ENCODE measurements at places on chromosomes 13 and 19.

DNA sequence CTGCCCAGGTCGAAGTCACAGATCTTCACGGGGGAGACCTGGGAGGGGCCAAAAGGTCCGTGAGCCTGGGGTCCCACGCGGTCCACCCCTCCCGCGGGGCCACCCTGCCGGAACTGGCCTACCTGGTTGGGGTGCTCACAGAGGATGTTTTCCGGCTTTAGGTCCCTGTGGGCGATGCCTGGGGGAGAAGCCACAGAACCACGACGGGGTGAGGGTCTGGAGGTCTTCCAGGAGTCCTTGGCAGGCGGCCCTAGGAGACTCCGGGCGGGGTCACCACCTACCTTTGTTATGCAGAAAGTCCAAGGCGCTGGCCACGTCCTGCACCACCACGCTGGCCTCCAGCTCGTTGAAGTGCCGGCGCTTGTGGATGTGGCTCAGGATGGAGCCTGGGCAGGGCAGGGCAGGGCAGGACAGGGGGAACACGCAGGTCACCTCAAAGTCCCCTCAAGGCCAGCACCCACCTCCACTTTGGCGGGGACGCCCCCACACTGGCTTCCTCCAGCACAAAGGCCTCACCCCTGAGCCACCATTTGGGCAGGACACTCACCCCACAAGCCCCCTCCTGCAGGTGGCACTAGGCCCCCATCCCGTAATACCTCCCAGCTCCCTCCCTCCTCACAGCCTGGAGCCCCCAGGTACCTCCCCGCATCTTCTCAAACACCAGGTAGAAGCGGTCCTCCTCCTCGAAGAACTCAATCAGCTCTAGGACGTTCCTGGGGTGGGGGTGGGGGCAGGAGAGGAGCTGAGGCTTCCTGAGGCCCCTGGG lies 8.4 kb downstream of the MKNK2 start:
- ATAC-seq, result no peak

DNA sequence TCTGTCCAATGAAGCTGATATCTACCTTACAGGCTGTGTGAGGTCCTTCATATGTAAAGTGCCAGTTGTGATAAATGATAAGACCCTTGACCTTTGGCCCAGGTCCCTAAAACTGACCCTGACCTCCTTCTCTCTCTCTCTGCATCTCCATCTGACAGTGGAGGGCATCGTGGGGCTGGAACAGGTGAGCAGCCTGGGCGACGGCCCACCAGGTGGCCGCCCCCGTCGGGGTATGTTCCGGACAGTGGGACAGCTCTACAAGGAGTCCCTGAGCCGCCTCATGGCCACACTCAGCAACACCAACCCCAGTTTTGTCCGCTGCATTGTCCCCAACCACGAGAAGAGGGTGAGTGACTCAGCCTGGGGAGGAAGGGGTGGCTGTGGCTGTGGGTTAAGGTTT lies 53.7 kb downstream of the MYH14 start:
- ATAC-seq, result no peak

GRCh38 chr19:58499021-58499927 lies 12.5 kb downstream of the SLC27A5 start:
- peak; percentile 100 for ATAC-seq

DNA sequence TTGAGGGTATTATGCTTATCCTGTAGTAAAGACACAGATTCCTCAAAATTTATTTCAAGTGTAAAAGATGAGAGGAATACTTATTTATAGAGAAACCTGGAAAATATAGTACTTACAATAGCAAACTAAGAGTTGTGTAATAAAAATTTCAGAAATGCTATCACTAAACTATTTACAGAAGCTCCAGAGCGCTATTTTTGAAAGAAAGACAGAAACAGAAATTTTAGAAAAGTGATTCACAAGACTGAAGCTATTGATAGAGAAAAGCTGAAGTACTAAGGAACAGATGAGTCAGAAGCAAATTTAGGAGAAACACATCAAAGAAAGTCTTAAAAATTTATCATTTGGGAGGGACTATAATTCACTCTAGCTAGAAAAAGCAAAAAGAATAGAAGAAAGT lies 1174.2 kb downstream of the DIAPH3 start:
- no peak for ATAC-seq

GRCh38 chr13:91050970-91051369 lies 296.5 kb upstream of the MIR17HG start:
- ATAC-seq, result no peak

GRCh38 chr13:64740493-64740892 lies 2489.6 kb downstream of the PCDH9 start:
- ATAC-seq, result no peak

GRCh38 chr13:40983259-40983658 lies 35.9 kb downstream of the ELF1 start:
- ATAC-seq, result no peak

- ATAC-seq, result no peak
Measured at GRCh38 chr19:38464421-38465082, 31.1 kb downstream of the RYR1 start.

DNA sequence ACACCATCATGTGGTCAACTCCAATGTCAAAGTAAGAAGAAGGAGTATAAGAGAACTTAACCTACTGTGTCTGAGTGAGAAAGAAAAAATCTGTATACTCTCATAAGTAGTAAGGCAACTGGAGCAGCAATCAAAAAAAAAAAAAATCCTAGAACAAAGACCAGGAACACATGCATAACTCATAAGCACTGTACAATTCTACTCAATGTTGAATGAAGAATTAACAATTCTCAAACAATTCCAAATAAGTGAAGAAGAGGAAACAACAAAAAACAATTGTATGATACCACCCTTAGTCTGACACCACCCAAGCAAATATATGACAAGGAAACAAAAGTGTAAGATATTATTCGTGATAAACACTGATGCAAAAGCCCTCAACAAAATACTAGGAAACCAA lies 24.6 kb downstream of the ZNF160 start:
- ATAC-seq, result no peak

- no peak for ATAC-seq
Measured at GRCh38 chr13:28533125-28533436, 38.2 kb upstream of the FLT1 start.

DNA sequence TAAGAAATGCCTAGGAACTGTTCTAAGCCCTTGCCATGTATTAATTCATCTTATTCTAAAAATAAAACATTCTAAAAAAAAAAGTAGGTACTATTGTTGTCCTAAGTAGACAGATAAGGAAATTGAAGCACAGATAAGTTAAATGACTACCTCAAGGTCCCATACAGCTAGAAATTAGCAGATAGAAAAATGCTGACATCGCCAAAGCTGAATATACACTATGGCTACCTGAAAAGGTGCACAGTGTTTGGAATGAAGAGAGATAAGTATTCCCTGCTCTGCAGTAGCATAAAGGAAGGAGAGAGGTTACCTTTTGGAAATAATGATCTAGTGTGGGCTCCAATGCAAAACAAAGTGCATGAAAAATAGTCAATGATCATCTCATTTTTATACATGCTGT lies 65.3 kb downstream of the DCT start:
- ATAC-seq, result no peak

- ATAC-seq, result no peak
Measured at GRCh38 chr13:42035905-42036521, 12.4 kb upstream of the DGKH start.

DNA sequence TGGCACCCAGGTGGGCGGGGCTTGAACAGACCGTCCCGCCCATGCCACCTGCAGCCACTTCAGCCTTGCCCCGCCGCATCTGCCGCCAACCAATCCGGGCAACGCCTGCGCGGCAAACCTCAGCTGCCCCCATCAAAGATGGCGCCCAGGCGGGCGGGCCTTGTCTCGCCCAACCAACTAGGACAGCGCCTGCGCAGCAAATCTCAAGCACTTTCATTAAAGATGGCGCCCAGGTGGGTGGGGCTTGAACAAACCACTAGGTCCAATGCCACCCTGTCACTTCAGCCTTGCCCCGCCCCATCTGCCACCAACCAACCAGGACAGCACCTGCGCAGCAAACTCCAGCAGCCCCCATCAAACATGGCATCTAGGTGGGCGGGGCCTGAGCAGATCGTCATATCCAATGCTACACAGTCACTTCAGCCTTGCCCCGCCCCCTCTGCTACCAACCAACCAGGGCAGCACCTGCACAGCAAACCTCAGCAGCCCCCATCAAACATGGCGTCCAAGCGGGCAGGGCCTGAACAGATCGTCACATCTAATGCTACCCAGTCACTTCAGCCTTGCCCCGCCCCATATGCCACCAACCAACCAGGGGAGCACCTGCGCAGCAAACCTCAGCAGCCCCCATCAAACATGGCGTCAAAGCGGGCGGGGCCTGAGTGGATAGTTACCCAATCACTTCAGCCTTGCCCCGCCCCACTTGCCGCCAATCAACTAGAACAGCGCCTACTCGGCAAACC lies 1.4 kb downstream of the PEG3 start:
- peak; percentile 77 for ATAC-seq

DNA sequence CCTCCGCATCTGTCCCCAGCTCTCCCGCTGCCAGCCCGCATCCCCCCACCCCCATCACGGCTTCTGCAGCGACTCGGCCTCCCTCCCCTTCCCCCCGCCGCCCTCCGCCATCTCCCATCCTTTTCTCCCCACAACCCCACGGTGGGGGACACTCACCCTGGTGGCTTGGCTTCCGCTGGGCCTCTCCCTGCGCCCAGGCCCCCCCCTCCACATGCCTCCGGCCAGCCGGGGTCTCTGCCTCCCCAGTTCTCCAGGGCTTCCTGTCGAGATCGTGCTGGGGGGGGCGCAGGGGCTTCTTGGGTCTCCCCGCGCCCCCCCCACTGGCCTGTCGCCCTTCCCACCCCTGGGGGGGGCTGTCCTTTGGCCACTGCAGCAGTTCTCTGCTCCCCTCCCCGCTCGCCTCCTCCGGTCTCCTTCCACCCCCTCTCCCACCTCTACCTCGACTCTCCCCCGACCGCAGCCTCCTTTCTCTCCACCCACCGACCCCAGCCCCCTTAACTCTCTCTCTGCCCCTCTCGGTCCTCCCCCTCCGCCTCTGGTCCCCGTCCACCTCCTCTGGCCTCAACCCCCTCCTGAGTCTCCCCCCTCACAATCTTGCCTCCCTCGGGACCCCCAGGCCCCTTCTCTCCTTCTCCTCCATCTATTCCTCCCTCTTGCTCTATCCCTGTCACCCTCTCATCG lies 17.1 kb downstream of the LRRC4B start:
- no peak for ATAC-seq

DNA sequence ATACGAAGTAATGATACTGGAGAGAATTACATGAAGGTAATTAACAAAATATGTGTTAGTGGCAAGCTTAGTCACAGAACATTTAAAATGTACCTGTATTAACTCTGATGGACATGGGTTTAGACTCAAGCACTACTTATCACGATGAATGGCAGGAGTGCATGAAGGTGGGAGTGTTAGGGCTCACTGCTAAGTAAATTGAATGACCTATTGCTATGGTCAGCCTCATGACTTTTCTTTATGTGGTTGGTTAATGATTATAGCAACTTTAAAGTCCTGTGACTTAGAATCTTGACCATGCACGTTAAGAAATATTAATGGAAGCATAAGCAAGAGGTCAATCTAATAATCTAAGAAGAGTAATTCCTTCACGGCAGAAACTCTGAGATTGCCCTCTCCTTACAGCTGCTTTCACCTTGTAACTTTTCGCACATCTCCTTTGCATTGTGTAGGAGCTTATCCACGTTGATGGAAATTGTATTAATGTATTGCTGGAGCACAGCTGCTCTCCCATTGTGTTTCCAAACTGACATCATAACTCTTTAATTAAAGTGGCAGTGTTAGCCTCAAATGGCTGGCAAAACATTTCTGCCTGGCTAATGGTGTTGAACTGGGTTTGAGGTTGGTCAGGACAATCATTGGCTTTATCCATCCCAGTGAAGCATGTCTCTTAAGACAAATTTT lies 114.5 kb downstream of the RXFP2 start:
- ATAC-seq, result no peak

DNA sequence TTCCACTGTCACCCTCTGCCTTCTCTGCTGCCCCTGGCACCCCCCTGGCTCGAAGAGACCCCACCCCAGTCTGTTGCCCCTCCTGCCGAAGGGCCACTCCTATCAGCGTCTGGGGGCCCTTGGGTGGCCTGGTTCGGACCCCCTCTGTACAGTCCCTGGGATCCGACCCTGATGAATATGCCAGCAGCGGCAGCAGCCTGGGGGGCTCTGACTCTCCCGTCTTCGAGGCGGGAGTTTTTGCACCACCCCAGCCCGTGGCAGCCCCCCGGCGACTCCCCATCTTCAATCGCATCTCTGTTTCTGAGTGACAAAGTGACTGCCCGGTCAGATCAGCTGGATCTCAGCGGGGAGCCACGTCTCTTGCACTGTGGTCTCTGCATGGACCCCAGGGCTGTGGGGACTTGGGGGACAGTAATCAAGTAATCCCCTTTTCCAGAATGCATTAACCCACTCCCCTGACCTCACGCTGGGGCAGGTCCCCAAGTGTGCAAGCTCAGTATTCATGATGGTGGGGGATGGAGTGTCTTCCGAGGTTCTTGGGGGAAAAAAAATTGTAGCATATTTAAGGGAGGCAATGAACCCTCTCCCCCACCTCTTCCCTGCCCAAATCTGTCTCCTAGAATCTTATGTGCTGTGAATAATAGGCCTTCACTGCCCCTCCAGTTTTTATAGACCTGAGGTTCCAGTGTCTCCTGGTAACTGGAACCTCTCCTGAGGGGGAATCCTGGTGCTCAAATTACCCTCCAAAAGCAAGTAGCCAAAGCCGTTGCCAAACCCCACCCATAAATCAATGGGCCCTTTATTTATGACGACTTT lies 2.0 kb downstream of the ZFP36 start:
- no peak for ATAC-seq

GRCh38 chr13:66977161-66977560 lies 253.0 kb downstream of the PCDH9 start:
- no peak for ATAC-seq

DNA sequence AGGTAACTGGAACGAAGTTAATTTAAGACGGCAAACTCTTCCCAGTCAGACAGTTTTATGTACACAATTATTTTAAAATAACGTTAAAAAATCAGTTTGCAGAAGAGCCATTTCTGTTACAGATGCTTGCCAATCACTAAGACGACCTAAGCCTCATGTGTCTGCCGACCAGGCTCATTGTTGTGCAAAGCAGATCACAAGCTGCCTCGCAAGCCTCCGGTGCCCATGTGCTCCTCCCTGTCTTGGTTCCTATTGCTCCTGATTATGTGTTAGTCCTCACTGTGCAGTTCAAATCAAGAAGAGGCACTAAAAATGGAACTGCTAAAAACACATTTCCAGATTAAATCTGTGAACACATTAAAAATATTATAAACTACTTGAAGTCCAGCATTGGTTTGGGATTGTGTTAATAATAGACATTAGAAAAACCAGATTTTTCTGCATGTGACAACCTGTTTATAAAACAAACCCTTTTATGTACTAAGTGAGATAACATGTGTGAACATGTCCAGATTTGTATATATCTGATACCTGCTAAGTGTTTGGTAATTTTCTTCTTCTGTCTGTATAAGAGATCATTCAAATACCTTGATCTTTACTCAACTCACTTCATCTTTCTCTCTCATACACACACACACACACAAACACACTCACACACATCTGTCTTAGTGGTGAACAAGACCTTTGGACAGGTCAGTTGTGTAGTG lies 81.9 kb upstream of the SLC15A1 start:
- no peak for ATAC-seq
